ENCODE measurements at places on chromosomes 5 and 9.

DNA sequence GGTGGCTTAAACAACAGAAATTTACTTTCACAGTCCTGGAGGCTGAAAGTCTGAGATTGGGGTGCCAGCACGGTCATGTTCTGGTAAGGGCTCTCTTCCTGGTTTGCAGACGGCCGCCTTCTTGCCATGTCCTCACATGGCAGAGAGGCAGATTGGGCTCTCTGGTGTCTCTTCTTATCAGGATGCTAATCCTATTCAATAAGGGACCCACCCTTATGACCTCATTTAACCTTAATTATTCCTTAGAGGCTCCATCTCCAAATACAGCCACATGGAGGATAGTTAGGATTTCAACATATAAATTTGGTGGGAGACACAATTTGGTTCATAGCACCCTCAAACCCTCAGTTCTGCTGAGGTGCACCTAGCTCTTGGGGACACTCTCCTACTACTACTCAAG, 180.4 kb downstream of the DAB2IP start:
- DNase-seq: no peak

DNA sequence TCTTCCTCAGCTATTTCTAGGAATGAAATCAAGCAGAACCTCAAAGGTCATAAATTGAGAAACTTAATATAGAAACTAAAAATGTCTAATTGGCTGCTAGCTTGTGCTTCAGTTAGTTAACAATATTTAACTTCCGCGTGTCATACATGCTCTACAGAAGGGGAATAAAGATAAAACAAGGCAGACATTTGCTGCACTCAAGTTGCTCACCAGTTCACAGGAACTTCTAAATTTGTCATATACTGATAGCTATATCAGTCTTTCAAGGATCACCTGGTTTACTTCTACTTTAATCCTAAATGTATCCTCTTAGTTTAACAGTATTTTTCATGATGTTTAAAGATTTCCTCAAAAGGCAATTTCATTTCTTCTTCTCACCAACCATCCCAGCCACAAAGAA, 8.4 kb downstream of the CCNH start:
- no peak for DNase-seq

DNA sequence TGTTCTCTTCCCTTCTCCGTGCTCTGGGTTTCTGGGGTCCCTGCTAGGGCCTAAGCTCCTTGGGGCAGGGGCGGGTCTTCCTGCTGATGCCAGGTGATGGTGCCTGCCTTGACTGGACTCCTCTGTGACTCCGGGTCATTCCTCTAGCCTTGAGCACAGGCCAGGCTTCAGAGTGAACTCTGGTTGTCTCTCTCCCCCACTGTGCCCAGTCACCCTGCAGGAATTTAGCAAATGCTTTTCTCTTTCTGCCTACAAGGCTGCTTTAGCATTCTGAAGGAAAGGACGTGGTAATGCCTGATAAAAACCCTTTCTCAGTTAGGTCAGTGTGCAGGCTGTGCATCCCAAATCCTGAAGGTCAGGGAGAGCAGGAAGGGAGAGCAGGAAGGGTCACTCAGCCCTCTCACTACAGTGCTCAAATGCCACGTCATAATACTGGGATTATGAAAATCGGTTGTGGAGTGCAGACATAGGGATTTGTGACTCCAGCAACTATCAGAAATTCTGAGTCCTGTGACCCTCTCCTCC, 2.7 kb downstream of the CXCL14 start:
- peak; percentile 77 for DNase-seq

- DNase-seq: peak; percentile 53
Measured at GRCh38 chr9:73152953-73153352, 1.3 kb downstream of the ANXA1 start.

GRCh38 chr5:156590978-156591377, 259.1 kb upstream of the PPP1R2B start:
- no peak for DNase-seq

GRCh38 chr9:130824643-130825350, 10.3 kb upstream of the ABL1 start:
- DNase-seq: peak; percentile 90

DNA sequence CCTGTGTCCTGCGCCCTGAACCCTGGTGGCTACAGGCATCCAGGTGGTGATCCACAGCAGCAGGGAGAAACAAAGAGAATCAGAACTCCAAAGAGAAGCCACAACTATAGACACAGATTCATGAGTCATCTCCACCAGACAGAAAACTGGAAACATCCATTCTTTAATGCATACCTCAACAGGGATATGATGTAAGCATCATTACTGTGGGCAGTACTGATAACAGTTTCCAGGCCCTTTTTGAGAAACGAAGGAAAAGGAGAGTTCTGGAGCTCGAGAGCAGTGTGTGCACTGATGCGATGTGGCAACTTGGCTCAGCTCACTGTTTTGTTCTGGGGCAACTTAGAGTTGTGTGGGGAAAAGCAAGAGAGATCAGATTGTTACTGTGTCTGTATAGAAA, 215.6 kb upstream of the ADAMTS16 start:
- no peak for DNase-seq

DNA sequence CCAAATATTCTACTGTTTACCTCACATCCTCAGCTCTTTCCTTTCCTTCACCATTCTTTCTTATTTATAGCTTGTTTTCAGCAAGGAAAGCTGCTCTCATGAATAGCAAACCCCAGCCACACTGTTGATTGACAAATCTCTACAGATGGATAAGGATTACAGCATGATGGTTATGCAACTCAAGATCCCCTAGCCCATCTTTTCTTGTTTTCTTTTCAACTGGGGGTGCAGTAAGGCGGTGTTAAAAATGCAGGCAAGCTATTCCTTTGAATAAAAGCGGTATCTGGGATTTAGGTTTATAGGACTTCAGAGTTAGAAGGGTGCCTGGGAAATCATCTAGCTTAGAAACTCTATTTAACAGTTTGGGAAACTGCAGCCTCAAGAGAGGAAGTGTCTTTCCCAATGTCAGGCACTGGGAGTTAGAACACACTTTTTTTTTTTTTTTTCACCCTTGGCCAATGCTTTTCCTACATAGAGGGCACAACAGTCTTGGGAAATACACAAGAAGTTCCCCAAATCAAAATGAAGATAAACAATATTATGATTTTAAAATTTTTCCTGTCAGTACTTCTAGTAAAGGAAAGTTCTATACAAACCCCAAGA, 2.6 kb downstream of the SPARC start:
- DNase-seq: peak; percentile 9

DNA sequence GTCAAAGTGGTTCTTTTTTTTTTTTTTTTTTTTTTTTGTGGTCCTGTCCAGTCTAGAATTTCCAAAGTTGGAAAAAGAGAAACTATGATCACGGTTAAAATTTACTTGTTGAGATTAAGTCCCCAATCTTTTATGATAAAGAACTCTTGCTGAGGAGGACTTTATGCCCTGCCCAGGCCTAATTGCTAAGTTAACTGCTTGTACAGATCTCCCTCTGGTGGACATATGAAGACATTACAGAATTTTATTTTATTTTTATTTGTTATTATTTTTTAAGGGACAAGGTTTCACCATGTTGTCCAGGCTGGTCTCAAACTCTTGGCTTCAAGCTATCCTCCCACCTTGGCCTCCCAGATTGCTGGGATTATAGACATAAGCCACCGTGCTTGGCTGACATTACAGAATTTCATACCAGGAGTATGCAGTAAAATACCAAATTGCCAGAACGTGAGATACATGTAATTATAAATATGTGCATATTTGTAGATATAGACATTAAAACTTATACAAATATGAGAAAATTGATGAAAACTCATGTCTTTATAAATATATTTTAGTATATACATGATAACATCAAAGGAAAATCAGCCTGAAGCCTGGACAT, 91.2 kb downstream of the RFK start:
- peak; percentile 63 for DNase-seq

DNA sequence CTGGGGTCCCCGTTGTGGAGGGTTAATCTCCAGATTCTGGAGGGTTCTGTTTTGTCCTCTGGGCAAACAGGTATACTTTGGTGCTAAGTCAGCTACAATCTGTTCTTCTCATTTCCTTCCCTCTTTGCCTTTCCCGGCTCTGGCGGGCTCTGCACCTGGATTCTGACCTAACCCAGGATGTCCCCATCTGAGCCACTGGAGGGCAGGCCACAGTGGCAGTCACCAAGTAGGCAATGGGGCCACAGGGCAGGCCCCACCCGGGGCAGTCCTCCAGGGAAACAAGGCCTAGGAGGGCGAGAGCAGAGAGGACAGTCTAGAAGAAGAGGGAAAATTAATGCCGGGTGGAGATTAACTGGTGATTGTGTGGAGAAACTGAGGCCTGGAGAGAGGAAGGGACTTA, 40.4 kb upstream of the HRH2 start:
- no peak for DNase-seq

- DNase-seq: no peak
Measured at GRCh38 chr5:51389288-51389576, 6.0 kb downstream of the ISL1 start.

- DNase-seq: no peak
Measured at GRCh38 chr9:111588846-111589245, 10.6 kb downstream of the PTGR1 start.

GRCh38 chr5:66669086-66669861, 73.1 kb downstream of the MAST4 start:
- DNase-seq: no peak

DNA sequence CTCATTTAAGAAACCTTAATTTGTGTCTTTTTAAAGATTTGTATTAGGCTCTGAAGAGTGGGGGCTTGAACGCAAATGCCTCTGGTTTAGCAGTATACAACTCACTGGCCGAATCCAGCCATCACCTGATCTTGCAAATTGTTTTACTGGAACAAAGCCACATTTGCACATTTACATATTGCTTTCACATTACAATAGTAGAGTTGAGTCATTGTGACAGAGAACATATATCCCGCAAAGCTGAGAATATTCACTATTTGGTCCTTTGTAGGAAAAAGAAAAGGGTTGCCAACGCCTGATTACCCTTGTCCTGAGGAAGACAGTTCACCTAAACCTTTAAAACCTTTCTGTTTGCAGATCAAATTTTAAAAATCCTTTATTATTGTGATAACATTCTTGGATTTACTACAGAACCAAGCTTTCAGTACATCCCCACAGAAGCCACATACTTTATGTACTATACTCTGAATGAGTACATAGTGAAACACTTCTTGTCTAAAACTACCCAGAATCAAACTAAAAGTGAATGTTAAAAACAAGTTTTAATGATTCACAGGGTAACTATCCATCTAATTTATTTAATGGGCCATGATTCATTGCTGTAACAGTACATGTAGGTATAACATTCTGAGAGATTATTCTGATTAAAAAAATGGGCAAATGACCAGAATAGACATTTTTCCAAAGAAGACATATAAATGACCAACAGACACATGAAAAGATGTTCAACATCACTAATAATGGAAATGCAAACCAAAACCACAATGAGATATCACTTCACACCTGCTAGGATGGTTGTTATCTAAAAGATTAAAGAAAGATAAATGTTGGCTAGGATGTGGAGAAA, 161.0 kb downstream of the SLC25A46 start:
- peak; percentile 15 for DNase-seq

- no peak for DNase-seq
Measured at GRCh38 chr5:87787086-87787485, 374.4 kb upstream of the CCNH start.

GRCh38 chr5:149550594-149551226, 529 bp downstream of the CSNK1A1 start:
- no peak for DNase-seq

- no peak for DNase-seq
Measured at GRCh38 chr5:126482591-126482990, 59.4 kb downstream of the GRAMD2B start.

GRCh38 chr9:136190656-136191055, 14.3 kb downstream of the LHX3 start:
- no peak for DNase-seq

GRCh38 chr9:129568560-129569501, 52.1 kb downstream of the C9orf50 start:
- DNase-seq: peak; percentile 48

GRCh38 chr5:132813599-132814502, 749 bp downstream of the SOWAHA start:
- no peak for DNase-seq

DNA sequence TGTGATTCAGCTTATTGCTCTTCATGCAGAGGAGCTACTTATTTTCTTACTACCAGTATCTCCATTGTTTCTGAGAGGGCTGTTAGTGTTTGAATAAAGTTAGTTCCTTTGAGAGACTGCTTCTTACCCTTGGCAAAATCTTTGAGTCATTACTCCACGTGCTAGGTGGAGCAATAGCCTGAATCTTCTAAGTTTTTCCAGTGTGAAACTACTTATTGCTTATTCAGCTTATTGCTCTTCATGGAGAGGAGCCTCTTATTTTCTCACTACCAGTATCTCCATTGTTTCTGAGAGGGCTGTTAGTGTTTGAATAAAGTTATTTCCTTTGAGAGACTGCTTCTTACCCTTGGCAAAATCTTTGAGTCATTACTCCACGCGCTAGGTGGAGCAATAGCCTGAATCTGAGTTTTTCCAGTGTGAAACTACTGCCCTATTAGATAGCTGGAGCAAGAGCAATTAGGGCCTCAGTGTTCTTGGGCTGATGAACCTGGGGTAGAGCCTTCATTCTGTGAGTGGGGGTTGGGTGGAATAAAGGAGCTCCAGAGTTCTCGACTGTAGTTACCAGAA, 41.9 kb downstream of the GPBP1 start:
- DNase-seq: no peak

DNA sequence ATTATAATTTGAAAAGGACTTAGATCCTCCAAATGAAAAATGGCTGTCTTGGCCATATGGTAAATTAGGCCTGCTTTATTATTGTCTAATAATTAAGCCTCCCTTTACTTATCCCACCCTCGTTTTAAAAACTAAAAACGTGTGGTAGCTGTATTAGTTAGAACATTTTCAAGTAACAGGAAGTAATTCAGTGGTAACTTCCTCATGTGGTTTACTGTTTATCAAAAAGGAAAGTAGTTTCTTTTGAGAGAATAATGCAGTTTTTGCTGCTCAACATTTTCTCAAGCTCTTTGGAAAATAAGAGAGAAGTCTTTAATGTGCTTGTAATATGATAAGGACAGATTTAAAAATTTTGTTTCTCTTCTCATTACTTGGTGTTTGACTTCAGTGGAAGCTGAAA, 26.0 kb downstream of the ZCCHC7 start:
- no peak for DNase-seq

- DNase-seq: no peak
Measured at GRCh38 chr9:4065054-4065453, 234.8 kb downstream of the GLIS3 start.

DNA sequence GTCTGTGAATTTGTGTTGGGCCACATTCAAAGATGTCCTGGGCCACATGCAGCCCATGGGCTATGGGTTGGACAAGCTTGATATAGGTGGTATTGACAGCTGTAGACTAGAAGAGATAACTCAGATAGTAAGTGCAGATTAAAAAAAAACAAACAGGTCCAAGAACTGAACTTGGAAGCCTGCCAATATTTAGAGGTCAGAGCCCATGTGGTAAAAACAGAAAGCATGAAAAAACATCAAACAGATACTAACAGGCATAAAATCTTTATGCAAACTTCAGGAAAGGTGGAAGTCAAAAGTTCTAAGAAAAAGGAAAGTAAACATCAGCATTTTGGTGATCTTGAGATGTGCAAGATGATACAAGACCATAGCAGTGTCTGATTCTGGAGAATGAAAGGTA, 155.1 kb upstream of the NR4A3 start:
- DNase-seq: no peak

All from fibroblast of skin of scalp (primary cell).